ENCODE measurements at places on chromosomes 2 and 18. TPM values are rescaled to one million over a fixed set of nuclear protein-coding genes. Genes with fewer than 3 reads are reported as not detected.
A peak's percentile ranks its signal among the peaks of the same experiment; 100 is the strongest.

The TMEM214 gene
- total RNA-seq: 84.4 TPM

The CD8B2 gene
- total RNA-seq: not detected

The IL36RN gene
- not detected for total RNA-seq

The CFAP221 gene
- not detected for total RNA-seq

The POTEJ gene
- not detected for total RNA-seq

The PLCL1 gene
- total RNA-seq: not detected

The GREB1 gene
- 0.69 TPM for total RNA-seq

The CCDC148 gene
- not detected for total RNA-seq

The HOXD4 gene
- total RNA-seq: not detected

- H3K36me3 ChIP-seq: no peaks in the 10 kb centered on the region
- H3K27ac ChIP-seq: no peak overlapping the region
- no peaks in the 10 kb centered on the region for H3K4me1 ChIP-seq
- DNase-seq: no peak
- no peak overlapping the region for H3K4me3 ChIP-seq
Measured at GRCh38 chr2:39629646-39630045, 36.1 kb upstream of the TMEM178A start.

- H3K27ac ChIP-seq: peak overlapping the region; percentile 27
- H3K4me3 ChIP-seq: peak overlapping the region; percentile 36
- H3K4me1 ChIP-seq: peaks cover 30% of the 10 kb centered on the region
Measured at GRCh38 chr2:25512707-25513106, 160.7 kb downstream of the DTNB start.

DNA sequence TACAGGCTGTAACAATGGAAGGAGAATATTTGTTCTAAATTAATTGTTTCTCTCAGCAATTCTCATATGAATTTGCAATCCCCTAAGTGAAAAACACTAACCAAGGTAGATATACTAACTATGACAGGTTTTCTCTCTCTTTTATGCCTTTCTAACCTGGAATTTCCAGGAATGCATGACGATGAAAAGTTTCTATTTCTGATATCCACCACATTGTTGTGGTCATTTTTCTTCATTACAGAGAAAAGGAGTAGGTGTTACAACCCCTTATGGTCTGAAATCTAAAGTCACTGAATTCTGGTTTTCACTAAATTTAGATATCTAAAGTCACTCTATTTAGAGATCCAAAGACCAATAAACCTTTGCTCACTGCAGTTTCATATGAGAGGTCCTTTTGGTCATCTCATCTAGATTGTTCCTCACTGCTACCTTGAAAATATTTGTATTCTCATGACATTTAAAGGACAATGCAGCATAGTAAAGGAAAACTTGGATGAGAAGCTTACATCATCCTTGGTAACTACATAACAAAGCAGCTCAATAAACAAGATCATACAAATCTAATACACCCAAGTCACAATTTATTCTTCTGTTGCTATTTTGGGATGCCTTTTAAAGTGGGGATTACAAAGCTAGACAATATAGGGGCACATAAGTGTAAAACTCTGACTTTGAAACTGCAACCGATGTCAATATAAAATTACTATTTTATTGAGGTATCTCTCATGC, 85.8 kb downstream of the TCF4 start:
- peaks cover 27% of the 10 kb centered on the region for H3K4me1 ChIP-seq
- no peaks in the 10 kb centered on the region for H3K36me3 ChIP-seq
- H3K4me3 ChIP-seq: no peak overlapping the region
- no peaks in the 10 kb centered on the region for H3K27me3 ChIP-seq
- DNase-seq: no peak

DNA sequence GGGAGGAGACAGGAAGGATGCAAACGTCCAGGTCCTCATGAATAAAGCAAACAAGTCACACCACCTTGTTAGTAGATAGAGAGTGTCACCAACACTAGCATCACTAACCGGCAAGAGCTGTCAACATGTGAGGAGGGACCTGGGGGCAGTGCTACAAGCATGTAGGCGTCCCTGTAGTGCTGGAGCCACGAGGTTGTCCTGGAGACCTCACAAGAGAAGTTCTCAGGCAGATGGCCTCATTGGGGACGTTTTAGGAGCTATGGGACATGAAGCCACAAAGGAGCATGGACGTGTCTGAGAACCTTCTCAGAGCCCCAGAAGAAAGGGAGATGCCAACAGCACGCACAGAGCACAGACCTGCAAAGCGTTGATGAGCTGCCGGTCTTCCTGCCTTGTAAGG, 70.0 kb downstream of the COL6A3 start:
- no peak overlapping the region for H3K27ac ChIP-seq
- H3K4me3 ChIP-seq: no peak overlapping the region
- no peak for DNase-seq

- DNase-seq: no peak
- no peak overlapping the region for H3K27ac ChIP-seq
- no peak overlapping the region for H3K4me3 ChIP-seq
- no peaks in the 10 kb centered on the region for H3K36me3 ChIP-seq
Measured at GRCh38 chr2:237154884-237155851, 69.5 kb downstream of the COPS8 start.

- peaks cover 54% of the 10 kb centered on the region for H3K36me3 ChIP-seq
- H3K4me3 ChIP-seq: no peak overlapping the region
- peak overlapping the region; percentile 16 for H3K27ac ChIP-seq
- H3K4me1 ChIP-seq: peaks cover 27% of the 10 kb centered on the region
- no peaks in the 10 kb centered on the region for H3K27me3 ChIP-seq
Measured at GRCh38 chr18:63979409-63979920, 9.6 kb downstream of the SERPINB8 start.

DNA sequence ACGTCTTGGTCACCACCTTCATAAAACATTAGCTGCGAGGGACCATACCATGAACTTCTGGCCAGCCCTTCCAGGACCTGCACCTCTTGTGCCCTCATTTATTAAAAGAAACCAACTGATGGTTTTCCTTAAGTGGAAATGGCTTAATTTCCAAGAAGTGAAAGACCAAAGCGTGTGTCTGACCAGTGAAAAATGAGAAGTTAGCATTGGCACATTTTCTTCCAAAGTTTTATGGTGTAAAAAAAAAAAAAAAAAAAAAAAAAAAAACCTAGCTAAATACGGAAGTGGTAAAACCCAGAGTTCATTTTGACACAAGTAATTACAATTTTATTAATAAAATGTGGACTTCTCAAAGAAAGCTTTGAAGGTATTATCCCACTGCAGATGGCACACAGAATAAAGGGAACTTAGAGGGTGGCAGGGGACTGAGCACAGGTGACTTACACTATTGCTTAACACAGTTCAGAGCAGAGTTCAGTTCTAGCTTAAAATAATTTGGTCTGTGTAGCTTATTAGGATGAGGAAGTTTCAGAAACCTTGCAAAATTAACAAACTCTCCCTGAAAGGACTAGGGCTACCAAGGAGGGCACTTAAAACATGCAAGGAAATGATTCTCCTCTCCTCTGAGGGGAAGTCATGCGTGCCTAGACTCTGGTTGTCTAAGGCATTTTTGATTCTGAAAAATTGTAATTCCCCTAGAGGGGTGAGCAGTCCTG, 42.2 kb upstream of the EPG5 start:
- no peaks in the 10 kb centered on the region for H3K36me3 ChIP-seq
- no peak for DNase-seq
- H3K27ac ChIP-seq: no peak overlapping the region
- H3K4me1 ChIP-seq: peaks cover 10% of the 10 kb centered on the region
- H3K4me3 ChIP-seq: no peak overlapping the region
- H3K27me3 ChIP-seq: no peaks in the 10 kb centered on the region

GRCh38 chr2:204072443-204073324, 136.1 kb downstream of the ICOS start:
- DNase-seq: no peak
- peaks cover 2% of the 10 kb centered on the region for H3K27me3 ChIP-seq
- H3K36me3 ChIP-seq: no peaks in the 10 kb centered on the region
- H3K4me1 ChIP-seq: no peaks in the 10 kb centered on the region
- H3K4me3 ChIP-seq: no peak overlapping the region

- no peak overlapping the region for H3K4me3 ChIP-seq
- H3K4me1 ChIP-seq: peaks cover 8% of the 10 kb centered on the region
- DNase-seq: no peak
Measured at GRCh38 chr2:236503100-236503499, 66.5 kb upstream of the ACKR3 start.

- DNase-seq: no peak
- H3K4me3 ChIP-seq: no peak overlapping the region
- no peaks in the 10 kb centered on the region for H3K36me3 ChIP-seq
- H3K27ac ChIP-seq: no peak overlapping the region
Measured at GRCh38 chr18:59015531-59016152, 124.0 kb upstream of the SEC11C start.

DNA sequence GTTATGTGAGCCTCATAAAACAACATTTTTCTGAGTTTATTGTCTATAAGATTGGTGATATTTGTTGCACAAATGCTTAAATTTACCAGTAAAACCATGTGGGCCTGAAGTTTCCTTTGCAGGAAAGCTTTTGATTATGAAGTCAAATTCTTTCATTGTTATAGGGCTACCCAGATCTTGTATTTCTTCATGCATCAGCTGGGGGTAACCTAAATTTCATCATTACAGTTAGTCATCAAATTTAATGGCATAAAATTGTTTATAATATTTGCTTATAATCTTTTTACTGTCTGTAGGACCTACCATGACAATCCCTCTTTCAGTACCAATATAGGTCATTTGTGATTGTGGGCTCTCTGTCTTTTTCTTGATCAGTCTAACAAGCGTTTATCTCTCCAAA, 47.8 kb downstream of the SMAD2 start:
- peaks cover 2% of the 10 kb centered on the region for H3K4me1 ChIP-seq
- no peak overlapping the region for H3K4me3 ChIP-seq

DNA sequence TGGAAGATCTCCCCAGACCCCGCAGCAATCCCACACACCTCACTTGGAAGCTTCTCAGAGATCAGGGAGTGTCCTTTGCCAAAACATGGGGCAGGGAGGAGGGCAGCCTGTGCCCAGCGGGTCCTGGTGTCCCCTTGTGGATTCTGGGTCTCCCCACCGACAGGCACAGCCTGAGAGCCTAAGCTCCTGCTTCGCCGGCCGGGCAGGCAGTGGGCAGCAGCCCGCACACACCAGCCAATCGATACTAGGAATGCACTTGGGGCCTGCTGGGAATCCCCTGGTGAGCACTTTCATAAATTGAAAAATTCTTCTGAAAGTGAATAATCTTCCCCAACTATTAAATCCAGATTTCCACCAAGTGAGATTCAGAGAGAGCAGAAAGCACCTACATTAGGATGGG, 246.0 kb downstream of the ATAD2B start:
- DNase-seq: no peak
- H3K4me1 ChIP-seq: peaks cover 3% of the 10 kb centered on the region
- no peak overlapping the region for H3K27ac ChIP-seq
- no peaks in the 10 kb centered on the region for H3K27me3 ChIP-seq
- H3K36me3 ChIP-seq: no peaks in the 10 kb centered on the region
- H3K4me3 ChIP-seq: no peak overlapping the region

- no peak overlapping the region for H3K27ac ChIP-seq
- peaks cover 5% of the 10 kb centered on the region for H3K4me1 ChIP-seq
- no peak for DNase-seq
- no peaks in the 10 kb centered on the region for H3K27me3 ChIP-seq
- H3K36me3 ChIP-seq: peaks cover 93% of the 10 kb centered on the region
- no peak overlapping the region for H3K4me3 ChIP-seq
Measured at GRCh38 chr2:101846973-101847372, 144.8 kb upstream of the IL1R2 start.

- H3K27ac ChIP-seq: no peak overlapping the region
- no peaks in the 10 kb centered on the region for H3K27me3 ChIP-seq
- peaks cover 7% of the 10 kb centered on the region for H3K4me1 ChIP-seq
- DNase-seq: no peak
Measured at GRCh38 chr18:44514106-44514505, 166.6 kb upstream of the SETBP1 start.

- no peak overlapping the region for H3K4me3 ChIP-seq
- H3K4me1 ChIP-seq: no peaks in the 10 kb centered on the region
- H3K27ac ChIP-seq: no peak overlapping the region
- no peak for DNase-seq
- no peaks in the 10 kb centered on the region for H3K36me3 ChIP-seq
- no peaks in the 10 kb centered on the region for H3K27me3 ChIP-seq
Measured at GRCh38 chr2:123808243-123808642, 216.8 kb upstream of the CNTNAP5 start.

GRCh38 chr2:46339676-46340459, 42.7 kb downstream of the EPAS1 start:
- no peak for DNase-seq
- peaks cover 14% of the 10 kb centered on the region for H3K27me3 ChIP-seq
- H3K4me1 ChIP-seq: no peaks in the 10 kb centered on the region
- no peak overlapping the region for H3K27ac ChIP-seq
- no peaks in the 10 kb centered on the region for H3K36me3 ChIP-seq

DNA sequence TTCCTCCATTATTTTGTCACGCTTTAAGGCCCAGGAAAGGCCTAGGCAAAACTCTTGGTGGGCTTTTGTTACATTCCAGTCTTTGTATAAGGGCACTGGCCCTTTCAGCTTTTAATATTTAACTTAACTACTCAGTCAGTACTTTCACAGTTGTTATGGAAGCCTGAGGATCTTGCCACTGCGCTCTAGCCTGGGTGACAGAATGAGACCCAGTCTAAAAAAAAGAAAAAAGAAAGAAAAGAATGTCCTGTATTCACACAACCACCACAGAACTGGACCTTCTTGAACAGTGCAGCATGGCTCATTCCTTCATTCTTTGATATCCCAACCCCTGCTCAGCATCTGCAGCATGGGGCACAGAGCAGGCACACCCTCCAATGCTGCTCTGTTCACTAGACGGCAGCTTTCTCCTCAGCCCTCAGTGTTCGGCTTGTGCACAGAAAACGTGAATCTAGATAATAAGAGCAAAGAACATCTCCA, 93.4 kb upstream of the MSH2 start:
- peak overlapping the region; percentile 64 for H3K4me3 ChIP-seq
- no peak for DNase-seq
- H3K4me1 ChIP-seq: peaks cover 46% of the 10 kb centered on the region
- H3K27ac ChIP-seq: peak overlapping the region; percentile 80
- H3K27me3 ChIP-seq: peaks cover 4% of the 10 kb centered on the region

DNA sequence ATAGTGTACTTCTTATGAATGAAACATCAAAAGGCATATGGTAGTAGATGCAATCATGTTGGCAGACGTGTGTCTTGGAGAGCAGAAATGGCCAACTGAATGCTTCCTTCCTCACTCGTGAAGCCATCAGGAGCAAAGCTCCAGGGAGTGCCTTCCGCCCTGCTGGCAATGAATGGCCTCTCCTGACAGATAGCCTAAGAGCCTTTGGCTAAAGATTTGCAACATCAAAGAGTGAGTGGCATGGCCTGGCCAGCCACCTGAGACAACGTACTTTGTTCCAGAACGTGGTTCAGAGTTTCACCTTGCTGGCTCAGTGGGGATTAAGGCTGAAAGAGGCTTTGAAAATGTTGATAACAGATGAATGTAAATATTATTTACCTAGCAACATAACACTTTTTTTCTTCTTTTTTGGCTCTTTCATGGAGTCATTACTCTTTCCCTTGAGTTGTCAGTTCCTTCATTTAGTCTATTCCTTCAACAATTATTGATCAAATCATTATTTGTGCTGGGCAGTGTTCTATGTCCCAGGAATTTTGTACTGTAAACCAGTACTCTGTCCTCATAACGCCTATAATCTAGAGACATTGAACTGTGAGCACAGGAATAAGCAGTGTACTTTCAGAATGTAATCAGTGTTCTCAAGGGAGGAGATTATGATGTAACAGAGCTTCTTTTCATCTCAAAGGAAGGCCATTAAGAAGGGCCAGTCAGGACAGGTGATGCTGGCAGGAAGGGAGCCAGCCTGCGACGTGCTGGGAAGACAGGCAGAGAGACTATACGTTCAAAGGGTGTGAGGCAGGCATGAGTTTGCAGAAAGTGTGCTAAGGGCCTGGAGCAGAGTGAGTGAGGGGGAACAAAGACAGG, 59.4 kb upstream of the SH3RF3 start:
- H3K27ac ChIP-seq: no peak overlapping the region
- H3K4me3 ChIP-seq: no peak overlapping the region
- H3K4me1 ChIP-seq: no peaks in the 10 kb centered on the region
- peaks cover 28% of the 10 kb centered on the region for H3K27me3 ChIP-seq
- no peaks in the 10 kb centered on the region for H3K36me3 ChIP-seq
